Foreskin melanocyte (primary cell): ENCODE measurements at places on chromosomes 3 and 15.

GRCh38 chr15:50881121-50882048, 27.1 kb upstream of the AP4E1 start:
- no peak for DNase-seq

GRCh38 chr15:57720867-57721266, 14.4 kb downstream of the POLR2M start:
- DNase-seq = no peak

- no peak for DNase-seq
Observed at GRCh38 chr3:111541391-111541790, 606 bp upstream of the CD96 start.

DNA sequence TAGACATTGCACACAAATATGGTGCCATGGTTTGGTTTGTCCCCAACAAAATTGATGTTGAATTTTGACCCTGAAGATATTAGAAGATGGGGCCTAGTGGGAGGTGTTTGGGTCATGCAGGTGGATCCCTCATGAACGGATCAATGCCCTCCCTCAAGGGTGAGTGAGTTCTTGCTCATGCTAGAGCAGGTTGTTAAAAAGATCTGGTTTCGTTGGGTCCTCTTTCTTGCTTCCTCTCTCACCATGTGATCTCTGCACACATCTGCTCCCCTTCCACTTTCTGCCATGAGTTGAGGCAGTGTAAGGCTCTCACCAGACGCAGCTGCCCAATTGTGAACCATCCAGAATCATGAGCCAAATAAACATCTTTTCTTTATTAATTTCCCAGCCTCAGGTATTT, 87.8 kb upstream of the MDFIC2 start:
- no peak for DNase-seq

DNA sequence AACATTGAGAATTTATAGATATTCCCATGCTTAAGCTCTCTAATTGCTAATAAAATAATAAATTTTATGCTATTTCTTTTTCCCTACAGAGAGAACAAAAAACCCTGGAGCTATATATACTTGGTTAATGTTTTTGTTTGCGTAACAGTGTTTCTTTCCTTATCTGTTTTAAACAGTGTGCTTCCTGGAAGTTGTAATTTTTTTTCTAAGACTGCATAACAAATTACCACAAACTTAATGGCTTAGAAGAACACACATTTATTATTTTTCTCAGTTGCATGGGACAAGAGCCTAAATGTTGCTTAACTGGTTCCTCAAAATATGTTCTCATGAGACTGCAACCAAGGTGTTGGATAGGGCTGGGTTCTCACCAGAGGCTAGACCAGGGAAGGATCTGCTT, 49.7 kb upstream of the DPH6 start:
- no peak for DNase-seq

- DNase-seq = peak; percentile 3
Observed at GRCh38 chr3:100992231-100993012, 799 bp downstream of the ABI3BP start.
